ENCODE measurements at places on chromosomes 7 and 10. TPM values are rescaled to one million over a fixed set of nuclear protein-coding genes. Genes with fewer than 3 reads are reported as not detected.

The SFRP4 gene
- total RNA-seq = 3.2 TPM

The C10orf67 gene
- total RNA-seq = 0.11 TPM

The PKD2L1 gene
- under 0.01 TPM for total RNA-seq

The NFKB2 gene
- total RNA-seq = 12.8 TPM

The ERCC6 gene
- total RNA-seq = 12.5 TPM

The CDK1 gene
- 98.9 TPM for total RNA-seq

The ATP5MK gene
- total RNA-seq = 196 TPM

Data from uterine smooth muscle cell (primary cell).